Endothelial cell (in vitro differentiated cells): ENCODE measurements at places on chromosomes 3 and 15.

- DNase-seq: no peak
Measured at GRCh38 chr15:62711691-62712454, 330.7 kb upstream of the TPM1 start.

GRCh38 chr3:99396651-99397275 lies 241.6 kb upstream of the COL8A1 start:
- DNase-seq: no peak

DNA sequence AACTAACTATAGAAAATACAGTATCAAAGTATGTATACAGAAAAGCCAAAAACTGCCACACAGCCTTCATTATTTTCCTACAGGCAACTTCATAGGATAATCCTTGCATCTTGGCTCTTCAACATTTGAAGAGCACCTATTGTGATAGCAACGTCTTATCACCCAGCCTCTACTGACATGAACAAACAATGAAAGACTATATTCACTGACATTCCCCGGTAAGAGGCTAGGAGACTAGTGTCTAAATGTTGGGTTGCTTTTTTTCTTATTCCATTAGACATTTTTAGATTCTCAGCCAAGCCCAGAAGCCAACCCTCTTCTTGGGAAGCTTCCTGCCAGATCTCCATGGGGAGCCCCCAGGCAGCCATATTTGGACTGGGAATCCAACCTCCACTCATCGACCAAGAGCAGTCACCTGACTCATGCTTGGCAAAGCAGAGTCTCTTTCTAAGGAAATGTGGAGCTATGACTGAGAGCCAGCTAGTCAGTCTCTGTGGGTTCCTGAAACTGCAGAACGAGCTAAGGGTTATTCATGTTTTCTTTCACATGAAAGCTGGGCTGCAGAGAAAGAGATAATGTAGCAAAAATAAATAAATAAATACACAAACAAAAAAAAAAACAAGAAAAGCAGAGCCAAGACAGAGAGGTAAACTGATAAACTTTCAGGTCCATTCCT lies 227.5 kb downstream of the MAGI1 start:
- DNase-seq: no peak

- DNase-seq: no peak
Measured at GRCh38 chr3:105430455-105430854, 63.7 kb downstream of the ALCAM start.

- DNase-seq: peak; percentile 26
Measured at GRCh38 chr3:49534581-49535441, 19.5 kb upstream of the BSN start.

GRCh38 chr15:51726302-51727073 lies 11.0 kb downstream of the LYSMD2 start:
- DNase-seq: no peak

DNA sequence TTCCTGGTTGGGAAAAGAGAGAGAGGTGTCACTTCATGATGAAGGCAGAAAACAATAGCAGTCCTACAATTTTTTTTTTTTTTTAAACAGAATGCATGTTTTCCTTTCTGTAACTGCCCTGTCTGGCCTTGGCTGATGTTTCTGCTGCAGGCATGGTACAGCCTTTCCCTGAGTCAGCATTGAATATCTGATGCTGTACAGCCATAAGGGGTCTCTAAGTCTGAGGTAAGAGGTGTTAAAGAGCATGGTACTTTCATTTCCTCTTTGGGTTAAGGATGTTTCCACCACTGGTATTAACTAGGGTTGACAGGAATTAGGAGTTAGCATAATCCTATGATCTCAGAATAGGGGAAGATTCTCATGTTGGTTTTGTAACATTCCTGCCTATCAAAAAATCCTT lies 147.4 kb downstream of the CHST2 start:
- no peak for DNase-seq

- DNase-seq: no peak
Measured at GRCh38 chr3:101169516-101169915, 150.9 kb downstream of the IMPG2 start.

DNA sequence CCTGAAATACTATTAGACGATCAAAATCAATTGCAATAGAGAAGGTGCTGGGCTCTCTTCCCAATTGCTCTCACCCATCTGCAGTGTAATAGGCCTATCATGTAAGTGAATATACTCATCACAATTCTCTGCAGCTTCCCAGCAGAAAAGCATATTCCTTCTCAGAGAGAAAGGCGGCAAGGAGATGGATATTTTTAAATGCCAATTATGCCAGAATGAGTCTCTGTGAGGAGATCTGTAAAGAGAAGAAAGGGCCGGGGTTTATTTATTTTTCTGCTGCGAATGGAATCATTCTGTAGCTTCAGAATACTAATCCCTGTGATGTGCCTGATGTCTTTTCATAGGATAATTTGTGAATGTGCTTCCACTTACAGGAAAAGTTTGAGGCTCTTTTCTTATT lies 112.0 kb downstream of the APBA2 start:
- no peak for DNase-seq
